ENCODE measurements at places on chromosomes 7 and 10. TPM values are rescaled to one million over a fixed set of nuclear protein-coding genes. Genes with fewer than 3 reads are reported as not detected.

The LRGUK gene
- total RNA-seq: not detected

The KIF20B gene
- total RNA-seq: 4.2 TPM

The AS3MT gene
- total RNA-seq: 5.9 TPM

The UNCX gene
- not detected for total RNA-seq

The RELN gene
- total RNA-seq: 0.08 TPM

The FGF8 gene
- not detected for total RNA-seq

The TEX36 gene
- not detected for total RNA-seq

The ZNF92 gene
- total RNA-seq: 1.3 TPM

The ZWINT gene
- 16.1 TPM for total RNA-seq

The ECHS1 gene
- total RNA-seq: 69.2 TPM

The PRR15 gene
- total RNA-seq: 0.59 TPM

The CDHR3 gene
- 12.8 TPM for total RNA-seq

The MKX gene
- 0.08 TPM for total RNA-seq

The GNAT3 gene
- not detected for total RNA-seq

The LRRC18 gene
- total RNA-seq: not detected

The NKX1-2 gene
- total RNA-seq: not detected

The MACC1 gene
- 0.12 TPM for total RNA-seq

The IDI2 gene
- total RNA-seq: not detected

The SNX10 gene
- not detected for total RNA-seq

The AKR1C2 gene
- 13.3 TPM for total RNA-seq

The SPDYE5 gene
- total RNA-seq: 0.12 TPM

The TASOR2 gene
- 52.2 TPM for total RNA-seq

The TMEM139 gene
- not detected for total RNA-seq

The FEZF1 gene
- not detected for total RNA-seq
